ENCODE measurements at places on chromosomes 13 and 19. TPM values are rescaled to one million over a fixed set of nuclear protein-coding genes. Genes with fewer than 3 reads are reported as not detected.

The NTN5 gene
- total RNA-seq, result 0.18 TPM

The APLP1 gene
- total RNA-seq, result 21.1 TPM

The CALR3 gene
- not detected for total RNA-seq

DNA sequence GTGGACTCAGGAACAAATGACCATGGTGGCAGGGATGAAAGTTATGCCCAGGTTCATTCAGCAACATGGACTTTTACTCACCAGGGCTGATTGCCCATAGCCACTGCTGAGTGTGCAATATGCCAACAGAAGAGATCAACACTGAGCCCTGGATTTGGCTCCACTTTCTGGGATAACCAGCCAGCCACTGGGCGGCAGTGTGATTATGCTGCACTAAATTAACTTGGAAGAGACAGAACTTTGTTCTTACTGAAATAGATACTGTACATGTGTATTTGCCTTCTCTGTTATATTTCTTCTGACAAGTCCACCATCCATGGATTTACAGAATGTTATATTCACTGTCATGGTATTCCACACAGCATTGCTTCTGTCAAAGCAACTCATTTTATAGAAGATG lies 257.4 kb downstream of the TDRD3 start:
- H3K4me3 ChIP-seq, result no peak overlapping the region
- H3K27ac ChIP-seq, result no peak overlapping the region
- no peaks in the 10 kb centered on the region for H3K4me1 ChIP-seq
- DNase-seq, result peak; percentile 60
- H3K27me3 ChIP-seq, result no peaks in the 10 kb centered on the region

DNA sequence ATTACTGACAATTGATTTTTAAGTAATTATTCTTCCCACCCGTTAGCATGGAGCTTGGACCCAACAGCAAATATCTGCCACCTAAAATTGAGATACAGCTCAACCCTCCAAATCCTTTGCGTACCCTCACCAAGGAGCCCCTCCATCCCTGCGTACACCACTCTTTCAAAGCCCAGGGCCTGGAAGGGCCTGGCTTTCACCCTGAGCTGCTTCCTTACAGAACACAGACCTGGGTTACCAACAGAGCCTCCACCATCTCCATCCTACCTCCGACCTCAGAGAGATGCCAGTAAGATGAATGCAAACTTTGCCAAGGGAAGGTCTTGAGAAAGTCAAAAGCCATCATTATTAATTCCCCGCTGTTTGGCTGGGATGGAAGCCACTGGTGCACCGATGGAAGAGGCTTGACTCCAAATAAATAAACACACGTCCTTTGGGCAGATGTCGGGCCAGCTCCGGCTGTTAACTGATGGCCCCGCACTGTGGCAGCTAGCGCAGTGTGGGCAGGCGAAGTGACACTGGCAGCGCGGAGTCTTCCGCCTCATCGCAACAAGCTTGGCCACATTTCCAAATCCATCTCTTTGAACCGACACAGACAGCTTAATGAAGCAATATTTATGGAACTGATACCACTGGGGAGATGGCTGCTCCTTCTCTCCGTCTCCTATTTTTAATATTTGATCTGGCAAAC lies 150.2 kb upstream of the VSTM2B start:
- H3K27ac ChIP-seq, result no peak overlapping the region
- no peaks in the 10 kb centered on the region for H3K4me1 ChIP-seq
- no peaks in the 10 kb centered on the region for H3K36me3 ChIP-seq
- peaks cover 8% of the 10 kb centered on the region for H3K27me3 ChIP-seq
- DNase-seq, result no peak
- no peak overlapping the region for H3K4me3 ChIP-seq

DNA sequence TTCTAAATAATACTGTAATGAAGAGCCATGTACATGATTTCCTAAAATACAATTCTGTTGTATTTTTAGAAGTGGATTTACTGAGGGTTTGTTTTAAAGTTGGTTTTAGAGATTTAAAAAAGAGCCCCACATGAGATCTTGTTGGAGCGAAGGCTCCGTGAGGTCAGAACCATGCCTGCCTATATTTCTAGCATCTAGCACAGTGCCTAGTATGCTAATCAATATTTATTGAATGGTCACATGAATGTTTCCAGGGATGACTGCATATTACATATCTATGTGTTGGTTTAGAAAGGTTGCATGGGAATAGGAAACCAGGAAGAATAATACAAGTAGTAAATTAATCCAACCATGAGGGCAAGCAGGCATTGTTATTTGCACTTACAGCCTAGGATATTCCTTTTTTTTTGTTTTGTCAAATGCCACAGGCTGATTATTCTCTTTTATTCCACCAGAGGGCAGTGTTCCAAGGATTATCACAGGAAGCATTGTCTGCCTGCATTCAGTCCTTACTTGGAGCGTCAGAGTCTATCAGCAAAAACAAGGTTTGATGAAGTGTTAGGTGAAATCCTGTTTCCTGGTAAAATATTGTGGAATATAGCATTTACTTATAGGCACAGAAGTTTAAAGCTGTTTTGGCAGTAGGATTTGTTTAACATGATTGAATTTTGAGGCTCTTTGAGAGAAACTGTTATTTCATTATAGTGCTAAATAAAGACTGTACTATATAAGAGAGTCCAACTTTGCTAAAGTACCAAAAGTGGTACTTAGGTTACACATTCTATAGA lies 46.8 kb downstream of the COG3 start:
- H3K4me1 ChIP-seq, result peaks cover 15% of the 10 kb centered on the region
- H3K27me3 ChIP-seq, result no peaks in the 10 kb centered on the region
- H3K4me3 ChIP-seq, result peak overlapping the region; percentile 28
- H3K36me3 ChIP-seq, result peaks cover 13% of the 10 kb centered on the region

DNA sequence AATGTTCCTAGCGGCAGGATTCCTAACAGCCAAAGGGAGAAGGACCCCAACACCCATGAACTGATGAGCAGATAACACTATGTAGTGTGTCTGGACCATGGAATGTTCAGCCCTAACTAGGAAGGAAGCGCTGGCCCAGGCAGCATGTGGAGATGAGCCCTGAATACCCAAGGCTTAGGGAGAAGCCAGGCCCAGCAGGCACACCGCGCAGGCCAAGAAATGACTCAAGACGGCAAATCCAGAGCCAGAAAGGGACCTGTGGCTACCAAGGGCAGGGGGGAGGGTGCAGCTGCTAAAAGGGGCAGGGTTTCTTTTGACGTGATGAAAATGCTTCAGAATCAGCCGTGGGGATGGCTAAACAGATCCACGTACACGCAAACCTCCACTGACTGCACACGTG lies 20.7 kb upstream of the TINCR start:
- peaks cover 68% of the 10 kb centered on the region for H3K36me3 ChIP-seq
- H3K27me3 ChIP-seq, result no peaks in the 10 kb centered on the region
- no peak for DNase-seq
- H3K27ac ChIP-seq, result no peak overlapping the region
- no peaks in the 10 kb centered on the region for H3K4me1 ChIP-seq
- no peak overlapping the region for H3K4me3 ChIP-seq

GRCh38 chr13:27774651-27775050 lies 17.6 kb upstream of the GSX1 start:
- no peak for DNase-seq
- H3K27ac ChIP-seq, result no peak overlapping the region
- peaks cover 11% of the 10 kb centered on the region for H3K4me1 ChIP-seq
- H3K27me3 ChIP-seq, result peaks cover 8% of the 10 kb centered on the region

- H3K4me1 ChIP-seq, result peaks cover 25% of the 10 kb centered on the region
- no peaks in the 10 kb centered on the region for H3K27me3 ChIP-seq
- DNase-seq, result peak; percentile 63
- no peaks in the 10 kb centered on the region for H3K36me3 ChIP-seq
- peak overlapping the region; percentile 98 for H3K4me3 ChIP-seq
Observed at GRCh38 chr13:74135326-74136083, 1.3 kb upstream of the KLF12 start.
